CD4-positive, alpha-beta T cell treated with Interleukin-12 subunit alpha and Interleukin-12 subunit beta, for 1 hour (primary cell): ENCODE measurements at places on chromosomes 13 and 19.

DNA sequence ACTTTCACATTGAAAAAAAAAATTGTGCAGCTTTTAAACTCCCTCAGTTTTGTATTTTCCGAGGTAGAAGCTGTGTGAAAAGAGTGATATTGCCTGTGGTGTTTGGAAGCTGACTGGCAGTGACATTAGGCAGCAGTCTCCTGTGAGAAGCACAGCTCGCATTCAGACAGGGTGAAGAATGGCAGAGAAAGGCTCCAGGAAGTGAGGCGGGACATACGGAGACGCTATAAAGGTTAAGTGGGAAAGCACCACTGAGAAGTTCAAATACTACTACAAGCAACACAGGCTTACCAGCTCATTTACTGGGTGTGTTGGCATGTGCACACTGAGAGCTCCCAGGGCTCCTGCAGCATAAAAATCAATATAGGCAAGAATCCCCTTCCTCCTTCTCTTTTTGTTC lies 88.4 kb downstream of the RXFP2 start:
- no peak for DNase-seq

- no peak for DNase-seq
These were observed 226.7 kb upstream of the IPO5 start for GRCh38 chr13:97726664-97727280.

DNA sequence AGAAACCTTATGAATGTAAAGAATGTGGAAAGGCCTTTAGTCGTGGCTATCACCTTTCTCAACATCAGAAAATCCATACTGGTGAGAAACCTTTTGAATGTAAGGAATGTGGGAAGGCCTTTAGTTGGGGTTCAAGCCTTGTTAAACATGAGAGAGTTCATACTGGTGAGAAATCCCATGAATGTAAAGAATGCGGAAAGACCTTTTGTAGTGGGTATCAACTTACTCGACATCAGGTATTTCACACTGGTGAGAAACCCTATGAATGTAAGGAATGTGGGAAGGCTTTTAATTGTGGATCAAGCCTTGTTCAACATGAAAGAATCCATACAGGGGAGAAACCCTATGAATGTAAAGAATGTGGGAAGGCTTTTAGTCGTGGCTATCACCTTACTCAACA lies 20.8 kb downstream of the ZNF283 start:
- no peak for DNase-seq

GRCh38 chr13:79457948-79458347 lies 23.0 kb upstream of the NDFIP2 start:
- DNase-seq: peak; percentile 30

- DNase-seq: no peak
These were observed 8.2 kb upstream of the LATS2 start for GRCh38 chr13:21069561-21070004.

- no peak for DNase-seq
These were observed 554.1 kb upstream of the KLHL1 start for GRCh38 chr13:70662231-70662940.

GRCh38 chr13:112160558-112160957 lies 93.6 kb downstream of the SOX1 start:
- no peak for DNase-seq

DNA sequence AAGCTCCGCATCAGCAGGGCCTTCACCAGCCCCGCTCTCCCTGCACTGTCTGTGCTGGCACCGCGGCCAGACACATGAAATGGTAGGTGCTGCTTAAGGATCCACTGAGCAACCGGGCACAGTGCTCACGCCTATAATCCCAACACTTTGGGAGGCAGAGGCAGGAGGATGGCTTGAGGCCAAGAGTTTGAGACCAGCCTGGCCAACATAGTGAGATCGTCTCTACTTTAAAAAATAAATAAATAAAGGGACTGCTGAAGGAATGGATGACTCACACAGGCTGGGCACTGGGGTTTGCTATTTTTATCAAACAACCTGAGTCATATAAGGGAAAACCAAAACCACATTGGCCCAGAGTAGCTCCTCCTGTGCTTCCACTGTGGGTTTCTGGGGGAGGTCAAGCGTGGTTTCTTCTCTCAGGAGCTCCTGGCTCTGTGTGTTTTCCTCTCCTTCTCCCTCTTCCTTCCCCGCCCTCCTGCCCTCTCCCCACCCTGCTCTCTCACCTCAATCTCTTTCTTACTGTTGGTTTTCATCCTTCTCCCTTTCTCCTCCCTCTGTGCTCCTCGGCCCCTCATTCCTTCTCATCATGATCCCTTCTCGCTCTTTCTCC lies 21.3 kb downstream of the VRK3 start:
- DNase-seq: peak; percentile 16
